ENCODE measurements at places on chromosomes 5 and 9. TPM values are rescaled to one million over a fixed set of nuclear protein-coding genes. Genes with fewer than 3 reads are reported as not detected.
A peak's percentile ranks its signal among the peaks of the same experiment; 100 is the strongest.

DNA sequence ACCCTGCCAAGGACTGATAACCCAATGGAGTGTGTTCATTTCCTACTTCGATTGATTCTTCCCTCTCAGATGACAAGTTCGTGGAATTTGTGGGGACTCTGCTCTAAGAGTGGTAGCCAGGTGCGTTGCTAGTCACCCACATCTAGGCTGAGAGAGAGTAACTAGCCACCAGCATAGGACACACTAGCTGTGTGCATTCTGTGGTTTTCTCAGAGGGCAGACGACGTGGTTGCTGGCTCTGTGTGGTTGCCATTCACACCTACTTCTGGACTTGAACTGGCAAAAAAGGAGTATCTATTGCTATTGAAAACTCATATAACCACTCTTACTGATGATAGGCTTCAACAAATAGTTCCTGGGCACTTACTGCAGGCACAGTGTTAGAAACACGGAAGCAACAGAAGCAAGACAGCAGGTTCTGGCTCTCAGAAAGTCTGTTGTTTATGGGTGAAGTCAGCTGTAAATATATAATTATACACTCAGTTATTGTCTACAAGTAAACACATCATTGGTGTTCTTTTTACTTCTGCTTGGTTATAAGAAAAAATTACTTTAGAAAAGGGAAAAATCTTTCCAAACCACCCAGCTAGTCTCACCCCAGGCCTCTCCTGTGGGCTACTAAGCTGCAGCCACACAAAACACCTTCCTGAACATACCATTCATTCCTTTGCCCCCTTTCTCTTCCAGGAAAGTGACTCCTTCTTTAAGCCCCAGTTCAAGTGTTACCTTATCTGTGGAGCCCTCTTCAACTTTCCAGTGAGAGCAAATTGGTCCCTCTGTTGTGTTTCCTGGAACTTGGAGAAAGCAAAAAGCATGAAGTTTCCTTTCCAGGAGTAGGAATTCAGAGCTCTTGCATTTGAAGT is 151.1 kb upstream of the HAPLN1 start:
- no peak for DNase-seq

DNA sequence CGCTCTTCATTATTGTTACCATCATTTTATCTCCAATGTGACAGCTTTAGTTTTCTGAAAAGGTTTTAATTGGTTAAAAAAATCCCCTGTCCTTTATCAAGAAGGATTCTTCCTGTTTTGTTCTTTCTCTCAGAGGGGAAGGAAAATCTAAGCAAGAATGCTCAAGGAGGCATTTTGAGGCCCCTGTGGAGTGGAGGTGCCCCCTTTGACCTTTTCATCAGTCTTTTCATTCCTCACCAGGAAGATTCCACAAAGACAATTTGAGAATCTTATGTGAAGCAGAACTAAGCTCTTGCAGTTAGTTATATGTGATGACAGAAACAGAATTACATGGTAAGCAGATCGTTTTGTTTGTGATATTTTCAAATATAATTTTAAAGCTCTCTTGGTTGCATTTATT is 489.6 kb downstream of the MAN2A1 start:
- no peak for DNase-seq

- no peak for DNase-seq
Observed at GRCh38 chr5:90640484-90641059, 82.0 kb downstream of the ADGRV1 start.

GRCh38 chr5:75622564-75622963 is 11.3 kb downstream of the ANKDD1B start:
- DNase-seq = peak; percentile 86

- DNase-seq = no peak
Observed at GRCh38 chr5:116532762-116533525, 41.7 kb downstream of the SEMA6A start.

DNA sequence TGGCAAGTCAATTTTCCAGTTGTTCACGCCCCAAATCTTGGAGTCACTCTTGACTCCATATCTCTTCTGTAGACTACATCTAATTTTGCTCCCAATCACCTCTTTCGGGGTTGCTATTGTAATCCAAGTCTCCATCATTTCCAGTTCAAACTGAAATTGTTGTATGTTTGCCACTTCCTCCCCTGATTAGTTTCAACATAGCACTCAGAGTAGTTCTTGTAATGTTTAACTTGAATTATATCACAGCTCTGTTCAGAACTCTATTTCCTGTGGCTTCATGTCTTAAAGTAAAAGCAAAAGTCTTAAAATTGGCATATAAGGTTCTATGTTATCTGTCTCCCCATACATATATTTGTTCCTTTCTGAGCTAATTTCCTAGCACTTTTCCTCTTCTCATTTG is 348.5 kb upstream of the RIOK2 start:
- DNase-seq = no peak

DNA sequence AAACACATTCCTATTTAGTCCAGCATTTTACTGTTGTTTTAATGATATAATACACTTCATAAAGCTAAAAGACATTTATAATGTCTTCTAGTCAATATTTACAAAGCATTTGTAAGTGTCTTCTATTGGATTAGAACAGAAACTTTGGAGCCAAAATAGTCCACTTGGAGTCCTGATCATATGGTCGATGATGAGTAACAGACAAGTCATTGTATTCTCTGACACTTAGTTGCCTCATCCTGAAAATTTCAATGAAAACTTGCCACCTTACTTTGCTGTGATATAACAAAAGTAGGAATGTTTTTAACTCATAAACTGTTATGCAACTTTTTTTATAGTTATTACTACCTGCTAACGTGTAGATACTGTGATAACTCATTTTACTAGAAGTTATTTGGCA is 132.5 kb downstream of the GABRB2 start:
- no peak for DNase-seq

- no peak for DNase-seq
Observed at GRCh38 chr5:94847019-94847418, 228.6 kb downstream of the SLF1 start.

- no peak for DNase-seq
Observed at GRCh38 chr5:100772548-100772947, 130.5 kb downstream of the ST8SIA4 start.

GRCh38 chr9:117963493-117964090 is 259.4 kb downstream of the TLR4 start:
- DNase-seq = no peak

DNA sequence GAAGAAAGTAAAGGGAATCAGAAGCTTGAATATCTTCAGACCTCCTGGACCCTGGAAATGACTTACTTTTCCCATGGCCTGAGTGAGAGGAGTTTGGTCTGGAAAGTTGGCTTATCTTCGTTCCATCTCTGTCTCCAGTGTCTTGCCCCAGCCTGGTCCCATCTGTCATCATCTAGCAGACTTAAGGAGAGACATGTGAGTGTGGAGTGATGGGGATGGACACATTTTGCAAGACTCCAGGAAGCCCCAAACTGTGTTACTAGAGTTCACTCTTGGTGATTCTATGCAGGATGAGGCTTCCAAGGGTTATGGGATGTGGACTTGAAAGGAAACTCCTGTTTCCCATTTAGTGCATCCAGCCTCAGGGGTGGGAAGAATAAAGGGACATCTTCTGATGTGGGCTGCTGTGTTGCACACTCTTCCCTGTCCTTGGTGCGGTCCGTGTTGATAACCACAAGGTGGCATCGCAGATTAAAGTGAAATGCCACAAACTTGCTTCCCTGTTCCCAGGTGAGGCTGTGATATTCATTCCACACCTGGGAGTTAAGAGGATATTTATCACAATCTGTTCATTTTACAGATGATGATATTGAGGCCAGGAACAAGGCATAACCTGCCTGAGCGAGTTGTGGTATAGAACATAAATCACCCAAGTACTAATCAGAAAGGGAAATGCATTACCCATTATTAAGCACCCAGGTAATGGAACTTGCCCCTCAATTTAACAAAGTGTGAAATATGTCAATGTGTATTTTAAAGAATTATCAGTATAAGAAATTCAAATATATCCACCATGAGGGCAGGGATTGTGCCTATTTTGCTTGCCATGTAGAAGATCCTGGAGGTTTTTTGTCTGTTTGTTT is 269.9 kb upstream of the PAPPA start:
- DNase-seq = peak; percentile 59

DNA sequence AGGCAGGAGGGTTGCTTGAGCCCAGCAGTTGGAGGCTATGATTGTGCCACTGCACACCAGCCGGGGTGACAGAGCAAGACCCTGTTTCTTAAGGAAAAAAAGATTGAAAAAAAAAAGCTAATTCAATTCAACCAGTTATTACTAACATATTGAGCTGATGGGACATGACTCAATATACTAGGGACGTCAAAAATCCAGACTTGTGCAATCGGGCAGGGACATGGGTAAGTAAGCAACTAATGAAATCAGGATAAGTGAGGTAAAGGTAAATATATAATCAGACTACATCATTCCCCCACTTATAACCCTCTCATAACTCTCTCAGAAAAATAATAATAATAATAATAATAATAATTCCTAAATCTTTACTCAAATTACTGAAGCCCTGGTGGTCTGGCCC is 975 bp upstream of the HAVCR1 start:
- DNase-seq = no peak

DNA sequence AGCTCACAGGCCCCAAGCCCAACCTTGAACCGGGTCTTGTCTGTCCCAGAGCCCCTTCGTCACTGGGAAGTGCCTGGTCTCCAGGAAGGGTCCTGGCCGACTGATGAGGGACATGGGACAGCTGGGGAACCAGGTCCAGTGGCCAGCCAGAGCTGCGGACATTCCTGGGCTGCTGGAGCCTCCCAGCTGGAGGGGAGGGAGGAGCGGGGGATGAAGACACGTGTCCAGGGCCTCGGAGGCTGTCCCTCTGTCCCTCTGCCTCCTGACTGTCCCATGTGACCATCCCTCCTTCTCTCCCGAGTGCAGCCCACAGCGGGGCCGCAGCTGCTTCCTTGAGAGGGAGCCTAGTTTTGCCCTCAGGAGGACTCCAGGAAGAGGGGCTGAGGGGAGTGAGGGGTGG is 41.7 kb upstream of the UBAC1 start:
- no peak for DNase-seq

DNA sequence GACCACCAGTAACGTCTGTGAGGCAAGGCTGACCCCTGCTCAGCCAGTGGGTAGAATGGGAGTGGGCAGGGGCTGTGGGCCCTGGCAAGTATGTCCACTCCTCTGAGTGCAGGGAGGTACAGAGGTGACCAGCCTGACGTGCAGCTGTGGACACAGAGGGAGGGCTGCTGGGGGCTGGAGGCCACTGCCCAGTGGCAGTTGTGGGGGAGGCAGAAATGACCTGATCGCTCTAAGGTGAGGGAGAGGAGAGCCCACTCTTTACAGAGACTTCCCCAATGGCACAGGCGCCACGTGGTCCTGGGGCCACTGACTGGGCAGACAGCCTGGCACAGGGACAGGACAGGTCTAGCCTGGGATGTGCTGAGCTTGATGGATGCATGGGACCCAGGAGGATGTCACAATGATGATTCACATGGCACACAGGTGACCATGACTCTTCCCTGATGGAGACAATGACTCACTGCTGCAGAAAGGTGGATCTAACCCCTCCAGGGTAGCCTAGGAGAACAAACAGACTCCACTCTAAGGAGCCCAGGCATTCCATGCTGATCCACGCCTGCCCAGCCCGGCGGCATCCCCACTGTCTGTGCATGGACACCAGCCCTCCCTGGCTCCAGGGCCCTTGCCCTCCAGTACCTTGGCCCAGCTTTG is 7.7 kb downstream of the LPCAT1 start:
- peak; percentile 85 for DNase-seq

DNA sequence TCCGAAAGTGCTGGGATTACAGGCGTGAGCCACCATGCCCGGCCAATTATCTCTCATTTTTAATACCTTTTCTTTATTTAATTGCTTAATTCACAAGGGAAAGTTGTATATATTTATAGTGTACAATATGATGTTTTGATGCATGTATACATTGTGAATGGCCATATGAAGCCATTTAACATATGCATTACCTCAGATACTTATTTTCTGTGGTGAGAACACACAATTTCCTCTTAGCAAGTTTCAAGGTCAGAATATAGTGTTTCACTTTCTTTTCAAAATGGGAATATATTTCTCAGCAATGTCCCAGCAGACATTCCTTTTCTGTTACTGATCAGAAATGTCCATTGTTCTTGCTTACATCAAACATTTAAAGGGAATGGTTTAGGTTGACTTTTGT is 1596.3 kb downstream of the MAT2B start:
- DNase-seq = no peak

- DNase-seq = no peak
Observed at GRCh38 chr5:99247346-99247745, 318.5 kb upstream of the CHD1 start.

DNA sequence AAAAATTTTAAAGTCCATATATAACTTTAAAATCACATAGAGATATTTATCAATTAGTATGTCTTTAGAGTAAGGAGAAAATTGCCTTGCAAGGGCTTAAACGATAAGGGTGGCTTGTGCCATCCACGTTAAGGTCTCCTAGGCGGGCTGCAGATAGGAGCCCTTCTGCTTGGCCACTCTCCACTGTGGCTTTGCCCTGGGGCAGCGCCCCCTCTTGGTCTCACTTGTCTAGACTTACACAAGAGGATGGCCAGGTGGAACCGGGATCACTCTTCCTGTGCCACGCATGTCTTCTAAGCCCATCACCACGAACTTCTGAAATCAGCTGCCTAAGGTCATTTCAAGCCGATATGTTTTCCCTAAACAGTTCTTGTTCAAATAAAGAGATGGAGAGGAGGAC is 2.9 kb downstream of the FPGS start:
- DNase-seq = no peak

DNA sequence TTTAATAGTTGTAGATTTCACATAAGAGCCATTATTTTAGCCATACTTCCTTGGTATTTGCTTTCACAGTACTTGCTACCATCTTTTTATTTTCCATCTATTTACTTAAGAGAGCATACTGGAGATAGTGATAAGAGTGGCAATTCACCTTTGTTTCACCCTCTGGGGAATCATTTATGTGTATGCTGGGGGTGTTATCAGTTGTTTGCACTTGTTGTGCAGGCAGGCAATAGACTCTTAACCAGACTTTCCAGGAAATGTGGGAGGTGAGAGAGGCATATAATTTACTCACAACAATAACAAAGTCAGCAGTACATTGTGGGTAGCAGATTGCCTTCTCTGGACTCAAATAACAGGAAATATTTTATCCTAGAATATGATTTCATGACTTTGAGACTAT is 1018.3 kb downstream of the CDH12 start:
- no peak for DNase-seq

- DNase-seq = no peak
Observed at GRCh38 chr9:38227656-38228055, 158.6 kb upstream of the SHB start.

DNA sequence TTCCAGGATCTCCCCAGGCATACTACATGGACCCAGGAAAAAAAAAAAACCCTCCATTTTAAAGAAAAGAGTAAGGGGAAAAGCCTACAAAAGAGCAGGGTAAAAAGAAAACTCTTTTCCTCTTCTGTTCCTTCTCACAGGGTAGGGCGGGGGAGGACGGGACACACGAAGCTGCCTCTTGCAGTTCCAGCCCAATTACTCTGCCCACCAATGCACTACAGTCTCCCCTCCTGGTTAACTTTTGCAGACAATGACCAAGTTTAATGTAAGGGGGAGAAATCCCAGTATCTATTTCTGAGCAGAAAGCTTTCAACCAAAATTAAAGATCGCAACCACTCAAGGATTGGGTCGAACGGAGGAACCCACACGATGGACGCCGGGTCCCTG is 1.3 kb downstream of the BRD3 start:
- peak; percentile 17 for DNase-seq

NEUROG1 gene
- not detected for total RNA-seq

HNRNPAB gene
- total RNA-seq = 212 TPM

SLC24A2 gene
- not detected for total RNA-seq

SAP30L gene
- total RNA-seq = 28.1 TPM

ORM2 gene
- total RNA-seq = not detected

STKLD1 gene
- total RNA-seq = not detected

AK8 gene
- total RNA-seq = not detected

IL17B gene
- total RNA-seq = not detected

MRPL50 gene
- total RNA-seq = 7.4 TPM
